ENCODE measurements at places on chromosomes 7 and 10. TPM values are rescaled to one million over a fixed set of nuclear protein-coding genes. Genes with fewer than 3 reads are reported as not detected.

The BTBD16 gene
- total RNA-seq = 5.6 TPM

The PAPSS2 gene
- 5.6 TPM for total RNA-seq

The SCIN gene
- total RNA-seq = 3.5 TPM

The OPALIN gene
- total RNA-seq = not detected

The CPN1 gene
- not detected for total RNA-seq

The PLXDC2 gene
- 96.5 TPM for total RNA-seq

The GPR85 gene
- total RNA-seq = not detected

The FLNC gene
- total RNA-seq = 4.2 TPM

The GPER1 gene
- total RNA-seq = 2.9 TPM

The CYP17A1 gene
- total RNA-seq = not detected

The SEMA3A gene
- total RNA-seq = 1.1 TPM

The TSPAN15 gene
- total RNA-seq = 8.5 TPM

The MYL7 gene
- total RNA-seq = not detected

The PILRA gene
- 6.0 TPM for total RNA-seq

The RPEL1 gene
- not detected for total RNA-seq

The GET4 gene
- total RNA-seq = 45.4 TPM

The TES gene
- total RNA-seq = 63.3 TPM

The GDF10 gene
- 1.3 TPM for total RNA-seq

The GATA3 gene
- 170 TPM for total RNA-seq

The HYAL4 gene
- total RNA-seq = 2.8 TPM

The SFTPD gene
- total RNA-seq = 4.7 TPM

The CALN1 gene
- 0.91 TPM for total RNA-seq

The HOGA1 gene
- 6.2 TPM for total RNA-seq

- DNase-seq = peak; percentile 66
These were observed 16.8 kb downstream of the OSBPL3 start for GRCh38 chr7:24963218-24963617.

DNA sequence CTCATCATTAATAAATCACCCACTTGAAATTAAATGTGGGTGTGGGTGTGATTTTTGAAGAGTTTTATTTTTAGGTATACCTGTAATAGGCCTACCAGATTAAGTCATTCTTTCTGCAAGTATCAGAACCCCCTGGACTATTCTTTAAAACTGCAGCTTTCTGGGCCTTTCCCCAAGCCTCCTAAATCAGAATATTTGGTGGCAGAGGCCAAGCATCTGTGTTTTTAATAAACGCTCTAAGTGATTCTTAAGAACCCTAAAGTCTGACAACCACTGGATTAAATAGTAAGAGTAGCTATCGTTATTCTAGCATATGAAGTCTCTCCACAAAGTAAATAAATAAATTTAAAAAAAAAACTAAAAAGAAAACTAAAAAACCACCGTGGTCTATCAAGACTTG, 703.0 kb upstream of the NRP1 start:
- DNase-seq = no peak

GRCh38 chr7:90858546-90858945, 262.4 kb downstream of the CDK14 start:
- no peak for DNase-seq

- peak; percentile 43 for DNase-seq
These were observed 514 bp upstream of the CHAT start for GRCh38 chr10:49613165-49613881.

- no peak for DNase-seq
These were observed 275.9 kb downstream of the SKAP2 start for GRCh38 chr7:26588511-26588910.

DNA sequence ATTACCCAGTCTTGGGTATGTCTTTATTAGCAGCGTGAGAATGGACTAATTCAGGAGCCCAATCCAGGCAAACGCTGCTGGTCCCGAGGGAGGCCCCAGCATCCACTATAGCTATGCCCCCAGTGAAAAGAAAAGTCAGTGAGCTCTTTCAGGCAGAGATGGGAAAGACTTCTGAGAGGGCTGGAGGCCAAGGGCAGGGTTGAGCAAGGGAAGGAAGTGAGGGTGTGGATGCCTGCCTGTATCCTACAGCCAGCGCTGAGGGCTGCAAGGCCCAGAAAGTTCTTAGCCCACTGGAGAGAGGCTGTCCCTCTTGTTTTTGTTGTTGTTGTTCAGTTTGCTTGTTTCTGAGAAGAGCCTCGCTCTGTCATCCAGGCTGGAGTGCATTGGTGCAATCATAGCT, 261.6 kb downstream of the ZEB1 start:
- no peak for DNase-seq

GRCh38 chr7:76358481-76359110, at the start of gene YWHAG:
YWHAG (minus strand) TSS chr7:76358991; CDS start chr7:76358808, 183 bp downstream.
- DNase-seq = peak; percentile 95

DNA sequence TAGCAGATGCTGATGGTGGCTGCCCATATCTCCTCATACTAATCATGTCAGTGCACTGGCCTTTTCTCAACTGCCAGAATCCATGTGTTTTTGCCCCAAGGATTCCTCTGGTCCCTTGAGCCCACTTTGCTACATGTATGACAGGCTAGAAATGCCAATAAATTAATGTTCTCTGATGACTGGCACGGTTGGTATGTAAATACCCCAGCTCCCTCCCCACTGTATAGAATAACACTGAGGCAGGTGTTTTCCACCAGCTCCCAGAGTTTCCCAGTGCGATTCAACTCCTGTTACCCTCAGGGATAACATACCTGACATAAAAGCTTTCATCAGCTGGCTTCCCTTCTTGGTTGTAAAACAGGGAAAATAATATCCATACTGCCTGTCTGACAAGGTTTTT, 9.0 kb upstream of the PLEKHS1 start:
- DNase-seq = no peak

- no peak for DNase-seq
These were observed 118.3 kb downstream of the KLF6 start for GRCh38 chr10:3666525-3667302.

GRCh38 chr10:133362846-133363245, 5.0 kb upstream of the FUOM start:
- no peak for DNase-seq

GRCh38 chr7:32257621-32258020, 187.4 kb upstream of the PDE1C start:
- DNase-seq = no peak

- DNase-seq = no peak
These were observed 17.2 kb downstream of the NCAPG2 start for GRCh38 chr7:158687406-158687805.

GRCh38 chr7:90173127-90173844, 19.0 kb downstream of the STEAP1 start:
- DNase-seq = no peak

DNA sequence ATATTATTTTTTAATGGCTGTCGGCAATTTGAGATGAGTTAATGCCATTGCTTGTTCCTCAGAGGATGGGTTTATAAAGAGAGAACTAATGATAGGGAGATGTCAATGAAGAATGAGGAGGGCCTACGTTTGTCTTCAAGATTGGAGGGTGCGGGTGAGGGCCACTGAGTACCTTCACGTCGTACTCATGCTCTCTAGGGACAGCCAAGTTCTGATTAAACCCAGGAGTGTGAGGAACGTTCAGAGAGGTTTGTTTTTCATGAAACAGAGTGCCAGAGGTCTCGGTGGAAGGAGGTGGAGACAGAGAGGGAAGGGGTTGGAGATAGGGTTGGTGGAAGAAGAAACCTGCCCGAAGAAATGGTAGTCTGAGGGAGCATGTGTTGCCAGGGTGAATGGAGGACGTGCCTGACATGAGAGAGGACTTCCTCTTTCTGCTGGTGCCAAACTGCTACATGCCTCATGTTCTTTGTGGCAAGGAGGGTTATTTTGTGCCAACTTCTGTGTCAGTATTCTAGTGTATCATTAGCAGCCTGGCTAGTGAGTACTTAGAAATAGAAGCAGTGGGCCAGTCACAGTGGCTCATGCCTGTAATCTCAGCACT, 8.9 kb downstream of the DHTKD1 start:
- DNase-seq = no peak

- no peak for DNase-seq
These were observed 99.5 kb downstream of the HIP1 start for GRCh38 chr7:75639071-75639885.

GRCh38 chr7:20786779-20787659, at the start of gene SP8:
SP8 (minus strand) TSS chr7:20786886; CDS start chr7:20786798, 88 bp downstream.
- DNase-seq = no peak

DNA sequence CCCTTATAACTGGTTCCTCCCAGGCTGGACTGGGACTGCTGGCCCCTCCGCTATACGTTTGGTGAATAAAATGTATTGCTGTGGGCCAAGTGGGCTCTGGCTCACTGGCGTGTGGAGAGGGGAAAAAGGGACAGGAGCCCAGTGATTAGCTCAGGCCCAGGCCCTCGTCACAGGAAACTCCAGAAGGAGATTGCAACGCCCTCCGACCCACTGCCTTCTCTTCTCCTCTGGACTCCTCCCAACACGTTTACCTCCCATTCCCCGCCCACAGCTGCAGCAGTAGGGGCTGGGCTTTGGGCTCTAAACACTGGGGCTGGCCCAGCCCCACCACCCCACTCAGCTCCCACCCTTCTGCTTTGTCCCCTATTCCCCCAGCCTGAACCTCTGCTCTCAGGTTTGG, 173.9 kb downstream of the NEURL1 start:
- no peak for DNase-seq

- no peak for DNase-seq
These were observed 10.6 kb upstream of the STAM start for GRCh38 chr10:17633353-17633752.

GRCh38 chr10:86553213-86553612, 31.6 kb upstream of the WAPL start:
- DNase-seq = no peak

DNA sequence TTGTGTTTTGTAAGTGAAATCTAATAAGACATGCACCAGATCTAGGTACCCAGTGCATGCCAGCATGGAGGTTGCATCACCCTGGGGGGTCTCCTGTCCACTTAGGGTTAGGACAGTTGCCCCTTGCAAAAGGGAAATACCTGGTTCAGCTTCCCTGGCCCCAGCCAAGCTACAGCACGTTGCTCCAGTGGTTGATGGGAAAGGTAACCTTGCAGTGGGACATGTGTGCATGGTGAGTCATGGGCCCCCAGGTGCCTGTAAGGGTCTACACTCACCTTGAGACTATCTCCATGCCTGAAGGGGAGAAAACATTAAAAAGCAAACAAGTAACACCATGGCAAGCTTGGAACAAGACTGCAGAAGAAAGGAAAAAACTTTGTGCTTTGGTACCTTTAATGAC, 143.9 kb downstream of the LSM5 start:
- DNase-seq = no peak

GRCh38 chr10:131677671-131678070, 223.1 kb upstream of the PPP2R2D start:
- DNase-seq = no peak

DNA sequence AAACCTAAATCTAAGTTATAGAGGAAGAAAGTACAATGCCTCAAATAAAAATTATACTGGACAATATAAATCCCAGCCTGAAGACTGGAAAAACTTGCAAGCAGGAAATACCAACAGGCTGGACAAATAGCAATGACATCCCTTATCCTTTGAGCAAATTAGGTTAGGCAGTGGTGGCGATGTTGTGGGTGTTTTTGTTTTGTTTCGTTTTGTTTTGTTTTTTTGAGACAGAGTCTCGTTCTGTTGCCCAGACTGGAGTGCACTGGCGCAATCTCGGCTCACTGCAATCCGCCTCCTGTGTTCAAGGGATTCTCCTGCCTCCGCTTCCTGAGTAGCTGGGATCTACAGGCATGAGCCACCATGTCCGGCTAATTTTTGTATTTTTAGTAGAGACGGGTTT, 57.3 kb upstream of the TES start:
- DNase-seq = no peak

- peak; percentile 99 for DNase-seq
These were observed at the start of gene RSBN1L for GRCh38 chr7:77696057-77696642. RSBN1L (plus strand) TSS chr7:77696459; CDS start chr7:77696470, 11 bp downstream.

DNA sequence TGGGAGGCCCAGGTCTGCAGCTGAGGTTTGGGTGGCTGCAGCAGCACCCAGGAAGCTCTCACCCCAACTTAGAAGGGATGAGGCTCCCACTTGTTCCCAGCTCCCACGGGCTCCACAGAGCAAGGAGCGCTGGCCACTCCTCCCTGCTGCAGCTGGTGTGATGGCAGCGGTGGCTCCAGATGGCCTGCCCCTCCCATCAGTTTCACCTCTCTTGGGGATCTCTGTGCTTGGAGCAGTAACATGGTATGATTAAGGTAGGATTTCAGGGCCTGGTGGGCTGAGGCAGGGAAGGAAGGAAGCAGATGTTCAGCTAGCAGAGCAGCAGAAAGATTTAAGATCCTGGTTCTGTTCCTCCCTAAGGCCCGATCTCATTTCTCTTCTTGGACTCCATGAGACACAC, 66.8 kb upstream of the KIF5B start:
- DNase-seq = no peak

GRCh38 chr7:134084488-134085144, 42.5 kb upstream of the LRGUK start:
- DNase-seq = no peak

DNA sequence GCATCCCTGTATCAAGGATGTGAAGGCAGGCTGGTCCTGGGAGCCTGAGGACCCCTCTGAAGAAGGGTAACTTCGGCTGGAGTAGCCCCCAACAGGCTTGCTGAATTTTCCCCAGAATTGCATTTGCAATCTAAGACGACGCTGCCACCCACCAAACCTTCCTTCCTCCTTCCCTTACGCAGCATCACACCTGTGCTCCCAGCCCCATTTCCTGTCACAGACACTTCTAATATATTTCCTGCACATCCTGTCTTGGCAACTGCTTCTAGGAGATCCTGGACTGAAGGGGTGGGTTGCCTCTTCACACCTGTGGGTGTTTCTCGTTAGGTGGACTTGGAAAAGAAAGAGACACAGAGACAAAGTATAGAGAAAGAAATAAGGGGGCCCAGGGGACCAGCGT, 9.4 kb upstream of the PGAM1 start:
- no peak for DNase-seq

DNA sequence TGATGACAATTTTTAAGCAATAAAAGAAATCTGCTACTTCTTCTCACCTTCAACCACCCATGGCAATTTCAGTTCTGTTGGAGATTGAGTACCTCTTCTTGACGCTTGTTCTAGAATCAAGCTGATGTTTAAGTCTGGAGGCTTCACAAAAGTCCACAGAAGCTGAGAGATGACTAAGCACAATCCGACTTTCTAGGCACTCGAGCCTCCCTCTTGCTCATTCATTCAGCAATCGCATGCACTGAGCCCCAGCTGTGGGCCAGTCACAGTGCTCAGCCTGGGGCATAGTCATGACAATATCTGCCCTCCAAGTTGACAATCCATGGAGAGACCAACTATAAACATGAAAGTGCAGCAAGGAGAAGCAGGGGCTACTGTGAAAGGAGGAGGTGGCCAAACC, 103.2 kb downstream of the IPMK start:
- DNase-seq = no peak

DNA sequence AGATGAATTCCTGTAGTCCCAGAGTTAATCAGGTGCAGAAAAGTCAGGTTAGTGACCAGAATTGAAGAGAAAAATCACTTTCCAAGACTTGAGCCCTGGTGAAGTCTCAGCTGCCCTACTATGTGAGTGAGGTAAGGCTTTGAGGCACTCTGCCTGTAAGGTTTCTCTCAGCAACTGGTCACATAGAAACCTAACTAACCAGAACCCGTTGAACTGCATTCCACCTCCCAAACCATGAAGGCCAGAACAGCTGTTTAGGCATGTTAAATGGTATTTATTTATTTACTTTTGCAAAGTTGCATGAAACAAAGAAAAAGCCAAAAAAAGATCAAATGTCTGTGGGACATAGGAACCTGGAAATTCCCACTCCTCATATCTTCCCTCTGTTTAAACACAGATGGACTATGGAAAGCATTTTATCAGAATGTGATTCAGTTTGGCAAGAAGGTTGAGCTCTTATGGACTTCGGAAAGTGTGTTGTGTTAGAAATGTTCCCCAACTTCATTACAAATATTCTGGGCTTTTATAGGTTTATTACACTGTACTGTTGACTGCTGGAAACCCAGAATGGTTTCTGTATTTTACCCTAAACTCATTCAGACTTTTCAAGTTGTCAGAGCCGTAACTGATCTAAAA, 12.8 kb upstream of the GPR85 start:
- no peak for DNase-seq

Data from suprapubic skin (tissue), 4 donors.